Placental pericyte (primary cell): ENCODE measurements at places on chromosomes 6 and 20. TPM values are rescaled to one million over a fixed set of nuclear protein-coding genes. Genes with fewer than 3 reads are reported as not detected.

The TMEM74B gene
- total RNA-seq, result not detected in 2 replicates

The METTL24 gene
- not detected in 2 replicates for total RNA-seq

The MYMX gene
- total RNA-seq, result not detected in 2 replicates

The BFSP1 gene
- total RNA-seq, result 3.9 and 4.7 TPM in 2 replicates

The TREML4 gene
- total RNA-seq, result not detected in 2 replicates

The TPBG gene
- total RNA-seq, result 176 and 276 TPM in 2 replicates

The UNC93A gene
- total RNA-seq, result not detected in 2 replicates

The SAMD5 gene
- 1.1 and 1.7 TPM in 2 replicates for total RNA-seq

The SIGLEC1 gene
- under 0.01 TPM in 2 replicates for total RNA-seq

The NOTCH4 gene
- total RNA-seq, result 0.44 and 1.1 TPM in 2 replicates

The HSP90AB1 gene
- total RNA-seq, result 661 and 1,252 TPM in 2 replicates

The PPP1R14C gene
- not detected in 2 replicates for total RNA-seq

The WFDC2 gene
- total RNA-seq, result not detected in 2 replicates

The LRFN2 gene
- total RNA-seq, result not detected in 2 replicates

The CCN2 gene
- total RNA-seq, result 96.1 and 283 TPM in 2 replicates

The DYNLT2 gene
- total RNA-seq, result 1.1 and 1.3 TPM in 2 replicates

The PTCRA gene
- total RNA-seq, result not detected in 2 replicates

The EPPIN gene
- total RNA-seq, result not detected in 2 replicates

The DDO gene
- 0.66 and 2.0 TPM in 2 replicates for total RNA-seq

The BCAS4 gene
- total RNA-seq, result 7.0 and 17.5 TPM in 2 replicates

The PHACTR2 gene
- 56.9 and 88.5 TPM in 2 replicates for total RNA-seq

The ROS1 gene
- under 0.01 TPM in 2 replicates for total RNA-seq

The CLDN20 gene
- total RNA-seq, result not detected in 2 replicates

The OPRL1 gene
- total RNA-seq, result 0.86 and 0.88 TPM in 2 replicates

The FAM209B gene
- not detected in 2 replicates for total RNA-seq

The BTN1A1 gene
- total RNA-seq, result not detected in 2 replicates

The OR2H2 gene
- total RNA-seq, result not detected in 2 replicates

The KIFC1 gene
- 1.1 and 68.3 TPM in 2 replicates for total RNA-seq

The NMBR gene
- total RNA-seq, result not detected in 2 replicates

The CCND3 gene
- 23.0 and 67.7 TPM in 2 replicates for total RNA-seq

The PROCR gene
- 30.5 and 48.8 TPM in 2 replicates for total RNA-seq

The C20orf204 gene
- total RNA-seq, result 0.88 and 1.4 TPM in 2 replicates

The KIAA1755 gene
- total RNA-seq, result 0.22 and 1.7 TPM in 2 replicates

The SLC35D3 gene
- 0.14 TPM in 1 of 2 replicates, not detected in the other for total RNA-seq

The LPA gene
- not detected in 2 replicates for total RNA-seq

The CRISP3 gene
- total RNA-seq, result not detected in 2 replicates

The FAM162B gene
- total RNA-seq, result 25.5 TPM in 1 of 2 replicates, not detected in the other

The HAO1 gene
- not detected in 2 replicates for total RNA-seq

The SH3BGRL2 gene
- 0.22 and 1.6 TPM in 2 replicates for total RNA-seq

The PPP1R3G gene
- 0.66 and 1.0 TPM in 2 replicates for total RNA-seq

The CAP2 gene
- 23.6 and 35.4 TPM in 2 replicates for total RNA-seq

The SLC32A1 gene
- not detected in 2 replicates for total RNA-seq

The CDH26 gene
- not detected in 2 replicates for total RNA-seq

The TMEM170B gene
- 1.1 and 3.1 TPM in 2 replicates for total RNA-seq

The GABRR1 gene
- total RNA-seq, result not detected in 2 replicates

The TRIM31 gene
- not detected in 2 replicates for total RNA-seq

The RRAGD gene
- total RNA-seq, result 0.22 and 1.4 TPM in 2 replicates

The ZC3H12D gene
- total RNA-seq, result 0.14 and 0.22 TPM in 2 replicates

The TSPO2 gene
- not detected in 2 replicates for total RNA-seq

The CENPW gene
- total RNA-seq, result 1.5 and 8.0 TPM in 2 replicates

The RPS10 gene
- total RNA-seq, result 1,327 and 2,443 TPM in 2 replicates

The EYS gene
- under 0.01 TPM in 2 replicates for total RNA-seq
